ENCODE measurements at places on chromosomes 5 and 9. TPM values are rescaled to one million over a fixed set of nuclear protein-coding genes. Genes with fewer than 3 reads are reported as not detected.

Gene RASGEF1C
- 0.26 TPM for total RNA-seq

Gene ATP6V0E1
- 57.8 TPM for total RNA-seq

Gene MOB3B
- total RNA-seq: 4.1 TPM

Gene SFXN1
- 62.1 TPM for total RNA-seq

Gene NR5A1
- total RNA-seq: not detected

Gene BRIX1
- total RNA-seq: 25.6 TPM

Gene DIPK1B
- total RNA-seq: 1.1 TPM

Gene IFNA2
- not detected for total RNA-seq

Gene CBY3
- total RNA-seq: not detected

Gene CRB2
- total RNA-seq: not detected

Gene ZNF483
- total RNA-seq: 1.2 TPM

Gene FAM151B
- total RNA-seq: 3.6 TPM

DNA sequence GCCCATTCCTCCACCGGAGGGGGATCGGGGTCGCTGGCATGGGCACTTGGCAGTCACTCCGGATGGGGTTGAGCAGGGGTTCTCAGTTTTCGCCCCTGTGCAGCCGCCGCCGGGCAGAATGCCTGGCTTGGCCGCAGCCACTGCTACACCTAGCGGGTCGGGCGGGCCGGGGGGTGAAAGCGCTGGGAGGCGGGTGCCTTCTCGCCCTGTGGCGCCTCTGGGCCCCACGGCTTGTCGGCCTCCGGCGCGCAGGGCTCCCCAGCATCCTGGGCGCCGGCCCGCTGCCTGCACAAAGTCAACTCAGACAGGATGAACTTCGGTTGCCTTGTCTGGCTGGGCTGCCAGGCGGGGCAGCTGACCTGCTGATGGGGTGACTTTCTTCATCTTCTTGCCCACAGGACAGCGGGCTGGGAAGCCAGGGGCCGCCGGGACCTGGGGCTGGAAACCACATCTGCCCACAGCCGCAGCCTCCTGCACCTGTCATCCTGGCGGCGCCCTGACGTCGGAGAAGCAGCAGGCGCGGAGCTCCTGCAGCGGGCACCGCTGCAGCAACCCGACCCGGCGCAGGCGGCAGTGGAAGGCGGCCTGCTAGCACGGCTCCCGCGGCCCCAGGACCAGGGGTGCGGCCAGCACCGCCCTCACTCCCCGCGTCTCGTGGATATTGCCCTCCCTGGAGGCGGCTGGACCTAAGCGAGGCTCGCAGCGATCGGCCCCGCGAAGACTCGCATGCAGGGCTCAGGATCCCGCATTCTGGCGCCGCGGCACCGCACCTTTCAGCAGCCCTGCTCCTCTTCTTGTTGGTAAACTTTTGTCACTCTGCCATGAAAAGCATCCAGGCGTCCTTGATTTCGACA, 1.3 kb upstream of the ANKRD18A start:
- DNase-seq: no peak

- no peak for DNase-seq
Observed at GRCh38 chr5:179380211-179381035, 35.2 kb upstream of the ADAMTS2 start.

GRCh38 chr9:486156-486555, 271.5 kb downstream of the DOCK8 start:
- no peak for DNase-seq

DNA sequence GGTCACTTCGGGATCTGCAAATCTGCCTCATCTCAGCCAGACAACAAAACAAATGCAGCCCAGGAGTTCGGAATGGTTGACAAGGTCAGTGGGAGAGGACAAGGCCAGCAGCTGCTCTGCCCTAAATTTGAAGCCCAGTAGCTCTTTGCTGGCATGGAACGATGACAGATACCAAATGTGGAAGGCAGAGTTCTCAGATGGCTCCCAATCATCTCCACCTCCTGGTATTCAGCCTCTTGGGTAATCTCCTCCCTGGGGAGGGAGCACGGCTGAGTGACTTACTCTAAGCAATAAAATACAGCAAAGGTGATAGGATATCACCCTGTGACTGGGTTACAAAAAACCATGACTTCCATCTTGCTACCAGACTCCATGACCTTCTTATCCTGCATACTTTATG, 172.8 kb downstream of the ENTREP1 start:
- DNase-seq: no peak

GRCh38 chr9:5851445-5851844, 18.5 kb upstream of the ERMP1 start:
- no peak for DNase-seq

GRCh38 chr9:122883125-122883524, 22.0 kb downstream of the RC3H2 start:
- no peak for DNase-seq

DNA sequence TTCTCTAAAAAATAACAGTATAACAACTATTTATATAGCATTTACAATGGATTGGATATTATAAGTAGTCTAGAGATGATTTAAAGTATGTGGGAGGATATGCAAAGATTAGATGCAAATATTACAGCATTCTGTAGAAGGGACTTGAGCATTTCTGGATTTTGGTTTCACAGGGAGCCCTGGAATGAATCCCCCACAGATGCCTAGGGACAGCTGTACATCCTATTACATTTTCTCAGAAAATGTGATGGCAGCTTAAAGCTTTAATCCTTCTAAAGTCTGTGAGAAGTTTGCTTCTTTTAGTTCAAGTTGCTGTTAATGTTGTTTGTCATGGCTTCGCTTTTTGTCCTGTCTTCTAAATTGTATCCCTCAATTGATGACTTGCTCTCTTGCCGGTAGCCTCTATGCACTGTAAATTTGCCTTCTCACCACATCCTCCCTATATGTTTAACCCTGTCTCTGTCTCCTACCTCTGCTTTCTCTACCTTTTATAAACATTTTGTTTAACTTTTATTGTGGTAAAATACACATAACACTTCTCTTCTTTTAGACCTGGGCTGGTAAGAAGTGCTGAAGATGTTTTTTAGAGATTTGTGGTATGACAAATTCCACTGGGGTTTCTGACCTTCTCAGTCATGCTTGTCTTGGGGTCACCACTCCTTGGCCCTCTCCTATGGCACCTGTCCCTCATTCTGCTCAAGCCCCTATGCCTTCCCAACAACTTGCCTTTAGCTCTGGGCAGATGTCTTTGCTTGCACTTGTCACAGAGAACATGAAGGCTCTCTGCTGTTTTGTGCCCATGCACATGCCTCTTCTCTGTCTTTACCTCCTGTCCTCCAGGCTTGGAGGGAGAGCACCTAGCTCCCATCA, 37.9 kb downstream of the LNPEP start:
- DNase-seq: no peak

- DNase-seq: no peak
Observed at GRCh38 chr9:134226221-134226930, 62.0 kb upstream of the RNU6ATAC start.

DNA sequence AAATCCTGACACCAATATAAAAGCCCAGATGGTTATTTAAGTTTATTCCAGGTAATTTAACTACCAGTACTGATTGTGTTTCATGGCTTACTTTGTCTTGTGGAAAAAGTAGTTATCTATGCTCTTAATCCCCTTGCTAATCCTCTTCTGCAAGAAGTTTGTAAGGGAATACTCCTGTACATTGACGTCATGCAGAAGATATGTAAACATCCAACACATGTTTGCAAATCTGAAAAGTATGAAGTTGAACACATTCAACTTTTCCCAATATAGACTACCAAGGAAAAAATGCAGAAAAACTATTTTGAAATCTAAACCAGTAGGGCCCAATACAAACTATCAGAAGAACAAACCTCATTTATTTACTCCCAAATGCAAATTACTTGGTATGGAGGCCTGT, 56.3 kb upstream of the ELL2 start:
- no peak for DNase-seq

DNA sequence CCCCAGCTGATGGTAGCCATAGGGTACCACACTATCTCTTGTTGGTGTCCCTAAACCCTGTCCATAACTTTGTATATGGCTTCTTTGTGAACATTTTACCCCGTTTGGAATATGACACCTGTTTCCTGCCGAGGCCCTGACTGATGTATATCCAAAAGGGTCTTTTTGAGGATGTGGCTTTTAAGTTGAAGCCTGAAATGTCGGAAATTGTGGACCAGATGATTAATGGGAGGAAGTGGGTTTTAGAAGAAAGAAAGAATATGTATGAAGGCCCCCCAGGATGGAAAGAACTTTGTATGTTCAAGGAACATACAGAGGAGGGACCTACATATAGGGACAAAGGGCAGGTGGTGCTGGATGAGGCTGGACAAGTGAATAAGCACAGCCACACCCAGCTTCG, 16.7 kb upstream of the TNFSF8 start:
- DNase-seq: no peak

GRCh38 chr9:71916834-71917534, 5.5 kb downstream of the C9orf85 start:
- DNase-seq: no peak

- no peak for DNase-seq
Observed at GRCh38 chr5:157335534-157336422, 69.9 kb downstream of the CYFIP2 start.

DNA sequence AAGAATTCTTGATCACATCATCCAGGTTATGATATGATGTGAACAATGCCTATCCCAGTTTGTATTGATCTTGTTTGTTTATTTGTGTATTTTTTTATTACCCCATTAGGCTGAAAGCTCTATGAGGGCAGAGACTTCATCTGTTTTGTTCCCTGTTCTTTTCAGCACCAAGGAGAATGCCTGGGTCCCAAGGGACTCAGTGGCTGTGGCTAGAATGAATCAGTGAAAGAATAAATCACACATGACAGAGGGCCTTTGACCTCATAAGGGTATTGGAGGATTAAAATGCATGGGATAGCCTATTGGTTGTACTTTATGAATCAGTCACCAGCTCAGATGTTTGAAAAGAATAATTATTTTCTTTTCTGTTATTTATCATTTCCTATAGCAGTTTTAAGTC, 292.2 kb downstream of the GAS1 start:
- no peak for DNase-seq

- DNase-seq: no peak
Observed at GRCh38 chr9:14913366-14913765, 3.1 kb upstream of the FREM1 start.
